Spleen (tissue), 13 donors: ENCODE measurements at places on chromosomes 16 and 17. TPM values are rescaled to one million over a fixed set of nuclear protein-coding genes. Genes with fewer than 3 reads are reported as not detected.

- peaks cover 73% of the 10 kb centered on the region for H3K36me3 ChIP-seq
- no peak overlapping the region for H3K4me3 ChIP-seq
- H3K4me1 ChIP-seq = no peaks in the 10 kb centered on the region
- DNase-seq = no peak
- H3K27ac ChIP-seq = no peak overlapping the region
These were observed 90.5 kb downstream of the AATF start for GRCh38 chr17:37039269-37039668.

DNA sequence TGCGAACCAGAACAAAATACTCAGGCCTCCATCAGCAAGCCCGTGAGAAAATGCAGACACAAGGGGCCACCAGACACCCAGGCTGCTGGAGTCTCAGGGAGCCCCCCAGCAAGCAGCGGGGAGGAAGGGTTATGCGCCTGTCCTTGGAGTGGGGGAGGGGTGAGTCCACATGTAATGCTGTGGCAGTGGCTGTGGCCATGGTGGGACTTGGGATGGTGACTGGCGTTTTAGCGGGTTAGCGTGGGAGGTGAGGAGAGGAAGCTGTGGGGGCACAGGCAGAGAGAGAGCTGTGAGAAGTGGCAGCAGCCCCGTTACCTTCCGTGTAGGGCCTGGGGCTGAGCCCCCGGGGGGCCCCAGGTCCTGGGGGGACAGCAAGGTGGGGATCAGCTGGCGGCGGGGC is 58.3 kb downstream of the SRCIN1 start:
- H3K4me1 ChIP-seq = no peaks in the 10 kb centered on the region
- DNase-seq = no peak
- no peaks in the 10 kb centered on the region for H3K36me3 ChIP-seq
- H3K27ac ChIP-seq = no peak overlapping the region
- H3K4me3 ChIP-seq = no peak overlapping the region

Gene SDK2
- polyA plus RNA-seq = 0.86 TPM

Gene USP43
- polyA plus RNA-seq = 0.13 TPM

Gene SLC47A1
- 2.4 TPM for polyA plus RNA-seq

GRCh38 chr17:12927541-12928425 is 90.0 kb downstream of the ELAC2 start:
- H3K36me3 ChIP-seq = no peaks in the 10 kb centered on the region
- H3K27me3 ChIP-seq = no peaks in the 10 kb centered on the region
- no peak overlapping the region for H3K27ac ChIP-seq
- DNase-seq = no peak
- no peak overlapping the region for H3K4me3 ChIP-seq

- no peaks in the 10 kb centered on the region for H3K4me1 ChIP-seq
- DNase-seq = peak; percentile 72
- H3K36me3 ChIP-seq = peaks cover 81% of the 10 kb centered on the region
- no peak overlapping the region for H3K27ac ChIP-seq
- H3K4me3 ChIP-seq = no peak overlapping the region
These were observed 10.2 kb downstream of the CLUH start for GRCh38 chr17:2701161-2701995.

DNA sequence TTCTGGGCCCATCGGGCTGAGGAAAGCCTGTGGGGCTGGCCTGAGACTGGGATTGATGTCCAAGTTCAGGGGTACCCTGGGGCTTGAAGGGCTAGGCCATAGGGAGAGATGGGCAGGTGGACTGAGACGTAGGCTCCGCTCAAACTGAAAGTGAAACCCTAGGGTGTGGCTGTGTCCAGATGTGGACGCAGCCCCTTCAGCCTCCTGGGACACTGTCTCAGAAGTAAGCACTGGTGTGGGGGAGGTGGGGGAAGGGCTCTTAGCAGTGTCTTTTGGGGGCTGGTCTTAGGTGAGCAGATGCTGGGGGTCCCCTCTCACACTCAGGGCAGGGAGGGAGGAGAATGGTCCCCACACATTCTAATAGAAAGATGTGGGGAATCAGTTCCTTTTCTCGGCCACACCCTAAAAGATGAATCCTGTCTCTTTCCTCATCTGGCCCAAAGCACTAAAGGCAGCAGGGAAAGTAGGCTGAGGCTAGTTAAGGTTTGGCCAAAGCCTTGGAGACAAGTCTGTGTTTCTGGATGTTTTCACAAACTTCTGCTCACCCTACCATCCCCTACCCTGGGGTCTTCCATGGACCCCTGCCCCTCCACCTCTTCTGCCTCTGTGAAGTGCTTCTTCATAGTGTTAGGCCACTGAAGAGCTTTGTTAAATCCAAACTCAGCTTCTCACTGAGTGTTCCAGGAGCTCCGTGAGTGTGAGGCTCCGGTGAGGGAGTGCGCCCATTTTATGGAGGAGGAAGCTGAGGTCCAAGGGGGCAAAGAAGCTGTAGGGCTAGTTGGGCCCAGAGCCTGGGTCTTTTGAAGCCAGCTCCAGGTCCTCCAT is 5.6 kb downstream of the FMNL1 start:
- peak overlapping the region; percentile 80 for H3K4me3 ChIP-seq
- DNase-seq = peak; percentile 83
- H3K4me1 ChIP-seq = peaks cover 94% of the 10 kb centered on the region
- H3K27ac ChIP-seq = peak overlapping the region; percentile 95
- no peaks in the 10 kb centered on the region for H3K27me3 ChIP-seq
- peaks cover 23% of the 10 kb centered on the region for H3K36me3 ChIP-seq

- H3K4me1 ChIP-seq = no peaks in the 10 kb centered on the region
- no peak overlapping the region for H3K27ac ChIP-seq
- H3K36me3 ChIP-seq = peaks cover 48% of the 10 kb centered on the region
- H3K4me3 ChIP-seq = no peak overlapping the region
- DNase-seq = no peak
These were observed 164.6 kb upstream of the C17orf78 start for GRCh38 chr17:37211136-37211535.
